GM23338 (cell line): ENCODE measurements at places on chromosomes 12 and 14. TPM values are rescaled to one million over a fixed set of nuclear protein-coding genes. Genes with fewer than 3 reads are reported as not detected.

Gene ZBTB42
- total RNA-seq: 4.4 and 7.5 TPM in 2 replicates

Gene EXD2
- total RNA-seq: 20.9 and 23.3 TPM in 2 replicates

Gene SLC38A4
- 12.5 and 13.3 TPM in 2 replicates for total RNA-seq

Gene PEBP1
- 442 and 453 TPM in 2 replicates for total RNA-seq

Gene KRT71
- total RNA-seq: not detected in 2 replicates

Gene NKX2-1
- not detected in 2 replicates for total RNA-seq

Gene PPP1CC
- total RNA-seq: 501 and 577 TPM in 2 replicates

DNA sequence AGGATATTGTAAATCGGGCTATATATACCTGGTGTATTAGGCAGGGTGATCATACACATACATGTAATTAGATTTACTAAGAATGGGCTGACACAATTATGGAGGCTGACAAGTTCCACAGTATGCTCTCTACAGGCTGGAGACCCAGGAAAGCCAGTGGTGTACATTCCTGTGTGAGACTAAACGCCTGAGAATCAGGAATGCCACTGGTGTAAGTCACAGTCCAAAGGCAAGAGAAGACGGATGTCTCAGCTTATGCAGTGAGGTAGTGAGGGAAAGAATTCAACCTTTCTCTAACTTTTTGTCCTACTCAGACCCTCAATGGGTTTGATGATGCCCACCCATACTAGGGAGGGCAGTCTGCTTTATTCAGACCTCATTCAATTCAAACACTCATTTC is 57.1 kb downstream of the METTL25 start:
- DNase-seq: no peak

DNA sequence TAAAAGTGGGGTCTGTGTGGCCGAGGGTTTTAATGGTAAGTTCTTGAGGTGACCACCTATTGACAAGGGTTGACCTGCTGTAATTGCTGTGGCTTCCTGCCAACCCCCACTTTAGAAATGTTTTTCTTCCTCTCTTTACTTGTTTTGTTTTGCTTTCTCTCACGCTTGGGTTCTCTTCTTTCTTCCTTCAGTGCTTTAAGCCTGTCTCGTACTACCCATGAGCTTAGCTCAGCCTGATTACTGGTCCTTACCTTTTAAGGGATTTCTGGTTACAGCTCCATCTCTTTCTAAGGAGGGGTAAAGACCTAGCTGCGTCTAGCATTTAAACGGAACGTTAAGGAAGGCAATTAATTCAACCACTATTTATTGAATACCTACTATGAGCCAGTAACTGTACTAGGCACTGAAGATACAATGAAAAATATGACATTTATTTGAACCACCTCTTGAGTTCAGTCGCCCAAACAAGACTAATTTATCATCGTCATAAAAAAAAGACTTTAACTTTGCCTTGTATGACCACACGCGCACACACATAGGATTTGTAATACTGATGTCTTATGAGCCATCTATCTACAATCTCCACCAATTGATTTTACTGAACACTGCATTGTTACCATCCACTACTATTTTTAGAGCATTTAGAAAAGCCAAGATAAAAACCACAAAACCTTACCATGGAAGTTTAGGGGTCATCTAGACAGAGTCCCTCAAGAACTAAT is 888 bp upstream of the PPP1R12A start:
- peak; percentile 33 for DNase-seq

DNA sequence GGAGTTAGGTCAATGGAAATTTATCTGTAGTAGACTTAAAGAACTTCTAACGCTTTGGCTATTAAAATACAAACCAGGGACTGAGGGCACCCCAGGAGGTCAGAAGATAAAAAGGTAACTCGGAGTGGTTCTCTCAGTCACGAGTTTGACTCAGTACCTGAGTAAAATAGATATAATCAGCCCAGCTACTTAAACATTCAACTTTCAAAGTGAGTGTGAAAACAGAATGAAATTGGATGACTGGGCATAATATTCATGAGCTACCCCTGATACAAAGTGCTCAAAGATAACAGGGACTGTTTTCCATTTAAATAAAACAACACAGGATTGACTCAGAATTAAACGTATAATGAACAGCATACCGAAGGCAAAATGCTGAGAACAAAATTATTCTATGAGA is 75.0 kb downstream of the FOXN3 start:
- no peak for DNase-seq

DNA sequence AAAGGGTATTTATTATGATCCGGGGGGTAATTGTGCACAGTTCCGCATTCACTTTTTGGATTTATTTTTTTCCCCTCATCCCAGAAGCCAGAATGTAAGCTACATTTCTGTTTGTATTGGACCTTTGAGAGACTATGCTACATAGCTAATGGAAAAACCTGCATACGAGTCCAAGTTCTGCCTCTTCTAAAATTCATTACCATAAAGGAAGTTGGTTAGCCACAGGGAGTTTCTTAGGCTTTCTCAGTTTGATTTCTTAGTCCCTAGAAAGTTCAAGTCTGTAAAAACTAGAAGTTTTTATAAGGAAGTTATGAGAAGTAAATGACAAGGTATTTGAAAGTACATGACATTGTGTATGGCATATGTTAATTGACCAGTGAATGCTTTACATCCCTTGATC is 138.7 kb downstream of the PDE3A start:
- no peak for DNase-seq

GRCh38 chr12:103334466-103334865 is 161.3 kb downstream of the C12orf42 start:
- no peak for DNase-seq

- no peak for DNase-seq
Measured at GRCh38 chr12:8655421-8655820, 7.2 kb downstream of the MFAP5 start.

DNA sequence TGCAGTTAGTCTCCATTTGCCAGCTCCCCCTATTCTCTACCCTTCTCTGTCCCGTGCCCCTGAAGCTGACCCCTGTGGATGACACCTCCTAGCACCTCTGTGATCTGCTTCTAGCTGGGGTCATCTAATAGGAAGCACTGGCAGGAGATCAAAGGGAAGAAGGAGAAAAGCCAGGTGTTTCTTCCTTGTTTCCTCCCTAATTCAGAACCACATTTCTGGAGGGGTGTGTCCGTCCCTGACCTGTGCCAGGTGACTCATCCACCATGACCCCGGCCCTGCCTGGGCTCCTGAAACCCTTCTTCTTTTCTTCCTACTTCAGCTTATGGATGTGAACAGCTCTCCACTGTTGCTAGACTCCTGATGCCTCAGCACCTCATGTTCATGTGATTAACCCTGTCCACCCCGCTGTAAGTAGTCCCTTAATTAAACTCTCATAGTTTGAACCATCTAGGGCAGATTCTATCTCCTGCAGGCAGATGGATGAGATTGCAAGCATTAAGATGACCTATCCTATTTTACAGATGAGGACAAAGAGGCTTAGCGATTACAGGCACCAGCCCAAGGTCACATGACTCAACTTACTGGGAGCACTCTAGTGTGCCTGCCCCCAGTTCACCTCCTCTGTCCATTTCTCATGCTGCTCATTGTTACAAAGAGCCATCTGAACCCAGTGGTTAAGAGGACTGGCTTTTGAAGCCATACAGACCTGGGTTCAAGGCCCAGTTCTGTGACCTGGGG is 770.5 kb downstream of the MED13L start:
- peak; percentile 32 for DNase-seq

- no peak for DNase-seq
Measured at GRCh38 chr12:40117818-40118217, 11.9 kb upstream of the SLC2A13 start.

DNA sequence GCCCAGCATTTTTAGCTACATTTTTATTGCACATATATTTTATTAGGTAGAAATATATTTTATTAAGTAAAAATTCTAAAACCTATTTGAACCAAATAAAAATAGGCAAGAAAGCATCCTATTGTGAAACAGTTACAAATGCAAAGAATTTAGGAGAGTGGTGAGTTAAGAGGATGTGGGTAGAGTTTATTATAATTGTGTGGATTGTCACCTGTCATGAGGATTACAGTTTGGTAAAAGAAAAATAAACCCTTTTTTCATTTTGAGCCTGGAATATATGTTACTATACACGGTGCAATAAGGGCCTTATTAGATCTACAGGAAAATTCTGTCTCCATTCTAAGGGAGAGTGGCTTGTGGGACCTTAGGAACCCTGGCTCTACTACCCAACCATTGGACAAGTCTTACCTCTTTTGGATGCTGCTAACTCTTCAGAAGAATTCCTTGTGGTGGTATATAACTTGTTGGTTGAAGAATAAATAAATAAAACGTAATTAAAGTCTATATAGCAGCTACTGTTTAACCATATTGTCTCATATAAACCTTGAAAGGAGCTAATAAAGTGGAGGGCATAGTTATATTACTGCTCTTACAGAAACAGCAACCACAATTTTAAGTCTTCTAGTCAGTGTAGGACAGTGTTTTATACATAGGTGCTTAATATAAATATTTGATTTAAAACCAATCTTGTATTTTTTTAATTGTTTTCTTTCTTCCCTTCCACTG is 67.8 kb downstream of the FGD4 start:
- DNase-seq: no peak

DNA sequence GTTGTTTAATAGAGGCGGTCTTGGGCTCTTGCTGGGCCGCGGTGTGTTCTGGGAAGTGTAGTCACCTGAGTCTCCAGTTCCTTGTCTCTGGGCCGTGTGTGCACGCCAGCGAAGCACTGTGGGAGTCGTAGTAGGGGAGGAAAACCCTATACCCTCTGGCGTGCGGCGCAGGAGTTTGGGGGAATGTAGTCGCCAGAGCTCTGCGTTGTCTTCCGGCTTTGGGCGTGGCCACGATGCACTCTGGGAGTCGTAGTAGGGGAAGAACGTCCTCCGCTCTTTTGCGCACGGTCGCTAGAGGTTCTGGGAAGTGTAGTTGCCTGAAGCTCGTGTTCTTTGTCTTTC is 726 bp upstream of the ZNF140 start:
- peak; percentile 99 for DNase-seq

DNA sequence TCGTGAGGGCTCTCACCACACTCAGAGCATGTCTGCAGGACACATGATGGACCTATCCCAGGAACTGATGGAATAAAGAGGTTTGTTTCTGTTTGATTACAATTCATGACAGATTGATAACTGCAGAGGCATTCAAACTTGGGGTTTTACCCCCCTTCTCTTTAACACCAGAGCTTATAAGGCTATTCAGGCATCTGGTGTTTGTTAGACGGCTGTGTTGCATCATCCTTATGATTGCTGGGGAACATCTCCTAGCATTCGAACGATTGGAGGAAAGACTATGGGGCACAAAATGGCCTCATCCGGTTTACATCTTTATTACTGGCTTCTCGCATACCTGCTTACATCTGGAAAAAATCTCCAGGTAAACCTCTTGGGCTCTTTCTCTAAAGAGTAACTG is 191.8 kb downstream of the MSRB3 start:
- DNase-seq: no peak

DNA sequence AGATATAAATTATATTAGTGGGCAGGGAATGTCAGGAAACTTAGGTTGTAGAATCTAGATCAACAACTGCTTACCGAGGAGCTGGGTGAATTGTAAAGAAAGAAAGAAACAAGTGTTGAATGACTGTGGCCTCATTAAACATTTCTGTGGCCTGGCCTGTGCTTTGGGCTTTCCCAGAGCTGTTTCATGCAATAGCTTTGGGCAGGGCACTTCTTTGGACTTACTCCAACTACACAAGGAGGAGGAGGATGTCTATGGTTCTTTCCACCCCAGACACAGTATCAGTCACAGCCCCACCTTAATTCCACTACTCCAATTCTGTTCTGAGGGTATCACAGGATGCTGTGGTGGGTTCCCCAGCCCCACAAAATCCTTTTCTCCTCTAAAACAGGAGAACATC is 38.0 kb downstream of the DPF3 start:
- no peak for DNase-seq

GRCh38 chr12:96462571-96463280 is 26.7 kb upstream of the CFAP54 start:
- peak; percentile 18 for DNase-seq
